ENCODE measurements at places on chromosomes 4 and X. TPM values are rescaled to one million over a fixed set of nuclear protein-coding genes. Genes with fewer than 3 reads are reported as not detected.

Gene OCIAD2
- total RNA-seq = 20.3 TPM

Gene POLN
- total RNA-seq = 3.7 TPM

Gene FBXW7
- total RNA-seq = 77.0 TPM

Gene RRH
- total RNA-seq = not detected

Gene PRKG2
- total RNA-seq = 7.9 TPM

Gene ZCCHC18
- 2.4 TPM for total RNA-seq

Gene MAMLD1
- total RNA-seq = 0.49 TPM

Gene P2RY8
- not detected for total RNA-seq

Gene SATL1
- not detected for total RNA-seq

Gene CT45A1
- not detected for total RNA-seq

Gene ZFP42
- total RNA-seq = not detected

Gene RAB9B
- total RNA-seq = 1.9 TPM

Gene PRR32
- total RNA-seq = not detected

Gene KCNIP4
- 1.7 TPM for total RNA-seq

Gene TMEM271
- not detected for total RNA-seq
